Activated CD4-positive, alpha-beta T cell treated with anti-CD3 and anti-CD28 coated beads, Interleukin-2, amount 50 U/mL, for 16 hours (primary cell): ENCODE measurements at places on chromosomes 12 and 14.

DNA sequence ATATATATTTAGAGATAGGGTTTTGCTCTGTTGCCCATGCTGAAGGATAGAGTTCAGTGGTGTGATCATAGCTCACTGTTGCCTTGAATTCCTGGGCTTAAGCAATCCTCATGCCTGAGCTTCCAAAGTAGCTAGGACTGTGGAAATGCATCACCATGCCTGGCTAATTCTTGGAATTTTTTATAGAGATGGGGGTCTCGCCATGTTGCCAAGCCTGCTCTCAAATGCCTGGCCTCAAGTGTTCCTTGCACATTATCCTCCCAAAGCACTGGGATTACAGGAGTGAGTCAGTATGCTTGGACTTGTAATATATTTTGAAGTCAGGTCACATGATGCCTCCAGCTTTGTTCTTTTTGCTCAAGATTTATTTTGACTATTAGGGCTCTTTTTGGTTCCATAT lies 178.0 kb downstream of the RPAP3 start:
- DNase-seq, result no peak

- DNase-seq, result no peak
Measured at GRCh38 chr12:112543751-112544150, 125.0 kb downstream of the PTPN11 start.

- no peak for DNase-seq
Measured at GRCh38 chr14:102941419-102942011, 19.1 kb downstream of the AMN start.

DNA sequence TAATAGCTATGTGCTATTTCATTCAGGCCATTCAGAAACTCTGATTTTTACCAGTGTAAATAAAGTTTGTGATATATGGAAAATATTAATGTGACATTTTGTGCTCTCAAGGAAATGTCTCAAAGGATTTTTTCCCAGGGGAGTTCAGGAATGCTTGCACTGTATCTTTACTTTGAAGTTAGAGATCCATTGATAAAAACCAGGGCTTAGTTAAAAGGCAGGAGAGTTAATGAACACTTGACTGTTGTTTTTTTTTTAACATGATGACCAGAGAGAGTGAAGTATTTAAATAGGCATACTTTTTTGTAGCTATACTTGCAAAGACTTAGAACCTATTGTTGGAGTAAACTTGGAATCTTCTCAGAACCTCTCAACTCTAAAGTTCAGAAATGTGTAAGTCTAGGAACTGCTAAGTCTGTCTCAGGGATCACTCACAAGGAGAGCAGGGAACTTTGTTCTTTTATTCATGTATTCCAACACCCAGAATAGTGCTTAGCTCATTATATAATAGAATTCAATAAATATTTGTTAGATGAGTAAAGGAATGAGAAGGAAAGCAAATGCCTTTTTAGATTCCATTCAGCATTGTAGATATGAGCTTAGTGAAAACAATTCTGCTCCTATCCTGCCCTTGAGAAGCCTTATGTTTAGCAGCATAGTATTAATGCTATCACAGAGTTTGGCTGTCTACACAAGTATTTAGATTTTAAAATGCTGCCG lies 117.5 kb downstream of the DAAM1 start:
- no peak for DNase-seq

- peak; percentile 42 for DNase-seq
Measured at GRCh38 chr12:103102225-103102744, 144.8 kb downstream of the ASCL1 start.

- DNase-seq, result no peak
Measured at GRCh38 chr12:58086930-58087329, 145.6 kb downstream of the ATP23 start.

DNA sequence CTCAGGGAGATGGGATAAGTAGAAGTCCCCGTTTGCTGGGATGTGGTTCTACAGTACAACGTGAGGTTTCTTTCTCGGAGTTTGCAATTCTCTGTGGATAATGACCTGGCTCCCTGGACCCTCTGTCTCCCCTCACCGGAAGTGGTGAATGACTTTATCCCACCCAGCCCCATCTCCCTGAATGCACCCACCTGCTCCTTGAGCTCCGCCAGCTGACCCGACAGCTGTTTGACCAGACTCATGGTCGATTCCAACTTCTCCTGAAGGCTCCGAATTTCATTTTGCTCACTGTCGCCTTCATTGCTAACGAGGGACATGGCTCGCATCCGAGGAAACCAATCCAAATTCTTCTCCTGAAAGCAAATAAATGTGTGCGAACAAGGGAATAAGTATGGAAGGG lies 144.6 kb downstream of the SSPN start:
- no peak for DNase-seq

GRCh38 chr12:27426743-27427487 lies 19.6 kb upstream of the SMCO2 start:
- DNase-seq, result no peak

GRCh38 chr12:17371491-17372215 lies 718.3 kb downstream of the RERGL start:
- no peak for DNase-seq

DNA sequence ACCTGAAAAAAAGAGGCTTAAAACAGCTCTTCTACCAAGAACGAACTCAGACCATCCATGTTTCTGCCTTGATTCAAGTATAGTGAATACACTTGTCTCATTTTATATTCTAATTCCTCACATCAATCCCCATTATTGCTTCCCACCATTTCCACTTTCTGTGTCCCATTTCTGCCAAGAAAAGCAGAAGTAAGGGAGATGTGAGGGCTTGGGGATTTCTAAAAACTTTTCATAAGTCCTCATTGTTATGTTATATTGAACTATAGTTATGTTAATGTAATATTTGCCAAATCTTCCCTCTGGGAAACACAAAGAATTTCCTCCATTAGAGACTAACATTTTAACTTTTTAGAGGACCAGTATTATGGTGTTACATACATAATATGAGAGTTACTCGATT lies 48.2 kb upstream of the PSMA6 start:
- no peak for DNase-seq
